ENCODE measurements at places on chromosomes 1 and 21. TPM values are rescaled to one million over a fixed set of nuclear protein-coding genes. Genes with fewer than 3 reads are reported as not detected.

ZSWIM5 gene
- polyA plus RNA-seq = 7.1 TPM

BNIPL gene
- 3.6 TPM for polyA plus RNA-seq

GPR161 gene
- polyA plus RNA-seq = 23.9 TPM

TFF2 gene
- not detected for polyA plus RNA-seq

PROX1 gene
- polyA plus RNA-seq = 7.9 TPM

HFM1 gene
- polyA plus RNA-seq = 5.0 TPM

PKP1 gene
- 0.06 TPM for polyA plus RNA-seq

RHD gene
- polyA plus RNA-seq = 0.99 TPM

HRNR gene
- polyA plus RNA-seq = 0.57 TPM

ECM1 gene
- 13.1 TPM for polyA plus RNA-seq

FAM163A gene
- 0.90 TPM for polyA plus RNA-seq

S100A1 gene
- polyA plus RNA-seq = 23.3 TPM

All from renal cortex interstitium (tissue), 15 donors.